ENCODE measurements at places on chromosomes 5 and 9. TPM values are rescaled to one million over a fixed set of nuclear protein-coding genes. Genes with fewer than 3 reads are reported as not detected.

Gene CACNA1B
- total RNA-seq: not detected

Gene FOXD4
- 0.22 TPM for total RNA-seq

Gene GRAMD2B
- 10.4 TPM for total RNA-seq

Gene DDX4
- not detected for total RNA-seq

GRCh38 chr9:83701769-83702168, 6.0 kb downstream of the UBQLN1 start:
- DNase-seq: no peak
- no peak overlapping the region for H3K27ac ChIP-seq
- H3K4me3 ChIP-seq: no peak overlapping the region

GRCh38 chr9:71697882-71698281, 70.4 kb downstream of the CEMIP2 start:
- no peak overlapping the region for H3K27ac ChIP-seq
- peaks cover 31% of the 10 kb centered on the region for H3K36me3 ChIP-seq
- DNase-seq: no peak
- H3K4me1 ChIP-seq: no peaks in the 10 kb centered on the region
- no peaks in the 10 kb centered on the region for H3K27me3 ChIP-seq

DNA sequence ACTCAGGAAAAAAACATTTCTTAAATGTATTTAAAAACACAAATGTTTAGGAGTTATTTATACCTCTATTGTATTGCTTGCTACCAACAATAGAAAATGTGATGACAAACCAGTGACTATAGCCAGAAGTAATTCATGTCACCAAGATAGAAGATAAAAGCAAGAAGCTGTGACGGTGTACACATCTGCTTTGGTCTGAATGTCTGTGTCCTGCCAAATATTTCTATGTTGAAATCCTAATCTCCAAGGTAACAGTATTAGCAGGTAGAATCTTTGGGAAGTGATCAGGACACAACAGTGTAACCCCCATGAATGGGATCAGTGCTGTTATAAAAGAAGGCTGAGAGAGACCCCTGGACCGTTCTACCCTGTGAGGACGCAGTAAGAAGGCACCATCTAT, 74.7 kb downstream of the CEMIP2 start:
- H3K36me3 ChIP-seq: peaks cover 32% of the 10 kb centered on the region
- H3K27me3 ChIP-seq: no peaks in the 10 kb centered on the region
- H3K4me3 ChIP-seq: no peak overlapping the region

Gene TMEM167A
- total RNA-seq: 93.6 TPM

DNA sequence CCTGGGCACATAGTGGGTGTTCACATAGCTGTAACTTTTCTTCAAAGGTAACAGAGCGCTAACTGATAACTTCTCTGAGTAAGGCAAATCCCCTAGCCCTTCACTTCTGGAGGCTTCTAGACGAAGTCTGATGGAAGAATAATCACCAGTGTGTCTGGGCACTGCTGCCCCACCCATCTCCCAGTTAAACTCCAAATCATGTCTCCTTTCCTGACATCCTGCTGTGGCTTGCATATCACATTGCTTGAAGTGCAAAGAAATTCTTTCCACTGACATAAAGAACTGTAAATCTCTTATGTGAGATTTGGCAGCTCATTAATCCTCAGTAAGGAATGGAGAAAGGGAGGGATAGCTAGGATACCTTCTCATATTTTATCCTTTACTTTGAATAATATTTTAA, 74.6 kb downstream of the MARCHF11 start:
- DNase-seq: no peak
- H3K4me3 ChIP-seq: no peak overlapping the region
- no peaks in the 10 kb centered on the region for H3K27me3 ChIP-seq
- H3K27ac ChIP-seq: no peak overlapping the region
- no peaks in the 10 kb centered on the region for H3K4me1 ChIP-seq
- no peaks in the 10 kb centered on the region for H3K36me3 ChIP-seq

Gene PHYHD1
- total RNA-seq: not detected

- no peak for DNase-seq
- no peaks in the 10 kb centered on the region for H3K36me3 ChIP-seq
- no peaks in the 10 kb centered on the region for H3K27me3 ChIP-seq
- peaks cover 6% of the 10 kb centered on the region for H3K4me1 ChIP-seq
- H3K4me3 ChIP-seq: no peak overlapping the region
- H3K27ac ChIP-seq: no peak overlapping the region
Observed at GRCh38 chr9:15240927-15241326, 66.1 kb downstream of the TTC39B start.

Gene PCDHGA8
- not detected for total RNA-seq

DNA sequence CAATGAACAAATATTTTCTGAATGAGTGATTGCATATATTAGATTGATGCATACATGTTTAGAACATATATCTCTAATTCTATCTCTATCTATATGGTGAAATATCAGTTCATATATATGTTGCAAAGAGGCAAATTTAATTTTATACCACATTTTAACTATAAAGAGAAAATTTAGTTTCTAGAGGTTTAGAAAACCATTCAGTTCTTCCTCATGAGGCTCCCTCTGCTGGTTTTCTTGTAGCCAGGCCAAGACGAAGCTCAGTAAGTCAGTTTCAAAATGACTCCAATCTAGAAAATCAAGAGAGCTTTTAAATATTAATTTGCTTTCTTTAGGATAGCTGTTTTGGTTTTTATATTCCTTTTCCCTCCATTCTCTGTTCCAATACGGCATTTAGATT, 312.1 kb downstream of the TMEM232 start:
- no peak overlapping the region for H3K4me3 ChIP-seq

DNA sequence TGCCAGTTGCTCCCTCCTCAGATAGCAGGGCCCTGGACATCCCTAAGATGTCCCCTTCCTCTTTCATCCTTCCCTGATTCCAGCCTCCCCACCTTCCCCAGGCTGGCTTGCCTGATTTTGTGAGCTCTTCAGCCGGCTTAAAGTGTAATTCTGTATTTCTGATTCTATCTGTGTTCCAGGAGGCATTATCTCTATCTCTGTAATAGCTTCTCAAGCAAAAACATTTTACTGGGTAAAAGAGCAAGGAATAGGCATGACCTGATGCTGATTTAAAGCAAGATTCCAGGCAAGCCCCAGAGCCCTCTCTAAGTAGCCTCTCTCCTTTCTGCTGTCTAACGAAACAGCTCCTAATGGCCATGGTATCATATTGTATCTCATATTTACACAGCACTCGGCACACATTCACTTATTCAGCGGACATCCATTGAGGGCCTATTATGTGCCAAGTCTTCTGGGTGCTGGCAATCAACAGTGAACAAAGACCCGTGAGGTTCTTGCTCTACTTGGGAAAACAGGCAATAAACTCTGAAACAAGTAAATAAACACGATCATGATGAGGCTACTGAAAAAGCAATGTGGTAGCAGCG, 100.9 kb upstream of the MSX2 start:
- H3K4me3 ChIP-seq: no peak overlapping the region
- H3K36me3 ChIP-seq: no peaks in the 10 kb centered on the region
- H3K27ac ChIP-seq: no peak overlapping the region

DNA sequence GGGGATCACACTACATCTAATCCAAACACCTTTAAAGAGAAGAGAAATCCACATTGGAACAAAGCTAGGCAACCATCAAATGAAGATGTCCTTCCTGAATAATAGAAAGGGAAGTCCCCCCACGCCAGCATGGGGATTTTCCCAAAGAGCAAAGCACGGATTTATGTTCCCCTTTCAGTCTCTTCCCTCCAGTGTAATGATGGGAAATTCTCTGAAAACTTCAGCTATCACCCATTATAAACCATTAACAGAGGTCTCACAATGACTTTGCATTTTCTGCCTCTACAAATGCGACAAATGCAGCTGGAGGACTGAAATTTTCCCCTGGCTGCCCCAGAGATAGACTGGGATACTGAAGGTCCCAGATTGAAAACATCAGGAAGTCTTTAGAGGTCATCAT, 368.7 kb downstream of the EFNA5 start:
- no peak for DNase-seq
- H3K27ac ChIP-seq: no peak overlapping the region
- no peaks in the 10 kb centered on the region for H3K4me1 ChIP-seq
- no peaks in the 10 kb centered on the region for H3K27me3 ChIP-seq
- H3K4me3 ChIP-seq: no peak overlapping the region

Gene ADAMTSL1
- total RNA-seq: not detected

DNA sequence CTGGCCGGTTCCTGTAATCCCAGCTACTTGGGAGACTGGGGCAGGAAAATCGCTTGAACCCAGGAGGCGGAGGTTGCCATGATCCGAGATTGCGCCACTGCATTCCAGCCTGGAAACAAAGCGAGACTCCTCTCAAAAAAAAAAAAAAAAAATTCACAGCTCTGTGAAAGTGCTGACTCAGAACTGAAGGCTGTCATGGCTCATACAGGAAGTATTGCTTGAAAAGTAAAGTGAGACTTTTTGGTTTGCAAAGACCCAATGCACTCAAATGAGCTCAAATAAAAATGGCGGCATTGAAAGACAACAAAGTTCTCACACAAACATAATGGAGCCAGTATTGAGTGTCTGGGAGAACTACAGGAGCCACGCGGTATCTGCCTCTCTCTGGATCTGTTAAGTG, 202.1 kb downstream of the FBXL7 start:
- H3K36me3 ChIP-seq: no peaks in the 10 kb centered on the region
- no peaks in the 10 kb centered on the region for H3K27me3 ChIP-seq
- H3K4me3 ChIP-seq: no peak overlapping the region

Gene FLT4
- 8.2 TPM for total RNA-seq

Gene MARCHF11
- not detected for total RNA-seq

Gene CYSTM1
- total RNA-seq: 17.3 TPM

DNA sequence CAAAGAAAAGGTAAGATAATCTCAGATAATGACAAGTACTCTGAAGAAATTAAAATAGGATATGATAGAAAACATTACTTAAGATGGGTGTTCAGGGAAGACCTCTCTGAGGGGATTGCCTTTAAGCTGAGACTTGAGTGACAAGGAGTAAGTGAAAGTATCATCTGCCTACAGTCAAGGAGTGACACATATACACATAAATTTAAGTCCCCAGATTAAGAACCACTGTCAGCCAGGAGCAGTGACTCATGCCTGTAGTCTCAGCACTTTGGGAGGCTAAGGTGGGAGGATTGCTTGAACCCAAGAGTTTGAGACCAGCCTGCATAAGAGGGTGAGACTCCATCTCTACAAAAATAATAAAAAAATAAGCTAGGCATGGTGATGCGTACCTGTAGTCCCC, 19.7 kb upstream of the ANKHD1 start:
- H3K4me1 ChIP-seq: no peaks in the 10 kb centered on the region
- no peak for DNase-seq
- H3K36me3 ChIP-seq: no peaks in the 10 kb centered on the region
- H3K27me3 ChIP-seq: no peaks in the 10 kb centered on the region
- H3K27ac ChIP-seq: no peak overlapping the region
- no peak overlapping the region for H3K4me3 ChIP-seq

- H3K27me3 ChIP-seq: no peaks in the 10 kb centered on the region
- no peak overlapping the region for H3K4me3 ChIP-seq
- no peaks in the 10 kb centered on the region for H3K4me1 ChIP-seq
Observed at GRCh38 chr5:142640316-142641005, 45.4 kb downstream of the FGF1 start.

Gene IFNA16
- total RNA-seq: not detected

- no peak overlapping the region for H3K27ac ChIP-seq
- H3K36me3 ChIP-seq: no peaks in the 10 kb centered on the region
- H3K27me3 ChIP-seq: no peaks in the 10 kb centered on the region
- no peaks in the 10 kb centered on the region for H3K4me1 ChIP-seq
- no peak overlapping the region for H3K4me3 ChIP-seq
Observed at GRCh38 chr9:70556771-70557170, 142.3 kb upstream of the KLF9 start.

DNA sequence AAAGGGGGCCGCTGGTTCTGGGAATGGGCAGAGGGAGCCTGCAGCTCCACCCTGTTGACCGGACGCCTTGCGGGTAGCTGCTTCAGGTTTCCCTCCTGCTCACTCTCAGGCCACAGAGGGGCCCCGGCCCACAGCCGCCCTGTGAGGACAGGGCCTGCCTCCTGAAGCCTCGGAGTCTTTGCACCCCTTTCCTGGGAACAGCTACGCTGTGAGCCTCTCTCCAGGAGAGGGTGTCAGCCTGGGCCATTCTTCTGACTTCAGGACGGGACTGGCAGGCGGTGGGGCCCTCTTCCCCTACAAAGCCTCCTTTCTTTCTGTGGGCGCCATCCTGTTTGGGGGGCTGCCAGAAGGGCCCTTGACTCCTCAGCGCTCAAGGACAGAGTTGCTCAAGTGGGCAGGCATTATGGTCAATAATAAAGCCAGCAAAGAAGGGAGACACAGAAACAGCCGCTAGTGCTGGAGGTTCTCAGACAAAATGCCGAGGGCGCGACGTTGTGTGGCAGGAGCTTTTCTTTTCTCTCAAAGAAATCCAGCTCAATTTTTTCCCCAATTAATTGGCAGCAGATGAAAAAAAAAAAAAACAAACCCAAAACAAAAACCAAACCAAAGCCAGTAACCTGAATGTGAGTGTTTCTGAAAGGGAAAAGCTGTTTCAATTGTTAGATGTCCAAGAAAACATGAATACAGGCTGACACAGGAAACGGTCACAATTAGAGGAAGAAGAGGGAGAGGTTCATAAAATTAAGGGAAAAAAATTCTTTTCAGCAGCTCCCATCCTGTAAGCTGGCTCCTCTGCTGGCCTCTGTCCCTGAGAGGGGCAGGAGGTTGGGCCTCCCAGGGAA, 12.8 kb upstream of the SLC25A51 start:
- no peak for DNase-seq
- H3K27ac ChIP-seq: no peak overlapping the region
- no peak overlapping the region for H3K4me3 ChIP-seq
- H3K36me3 ChIP-seq: no peaks in the 10 kb centered on the region
- H3K27me3 ChIP-seq: no peaks in the 10 kb centered on the region

DNA sequence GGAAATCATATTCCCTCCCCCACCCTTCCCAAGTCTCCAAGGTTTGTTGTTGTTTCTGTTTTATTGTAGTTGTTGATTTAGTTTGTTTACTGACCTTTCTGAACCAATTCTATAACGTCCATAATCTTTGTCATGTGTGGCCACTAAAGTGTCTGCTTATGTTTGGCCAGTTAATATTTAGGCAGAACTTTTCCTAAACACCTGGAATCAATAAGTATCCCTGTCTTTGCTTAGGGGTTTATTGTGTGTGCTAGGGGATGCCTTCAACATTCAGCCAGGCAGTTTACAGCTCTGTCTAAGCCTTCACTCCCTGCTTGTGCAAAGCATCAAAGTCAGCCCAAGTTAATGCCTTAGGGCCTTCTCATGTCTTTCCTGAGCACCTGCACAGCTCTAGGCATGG, 16.9 kb upstream of the LECT2 start:
- peaks cover 4% of the 10 kb centered on the region for H3K27me3 ChIP-seq
- no peak for DNase-seq
- no peak overlapping the region for H3K4me3 ChIP-seq
- H3K36me3 ChIP-seq: no peaks in the 10 kb centered on the region

DNA sequence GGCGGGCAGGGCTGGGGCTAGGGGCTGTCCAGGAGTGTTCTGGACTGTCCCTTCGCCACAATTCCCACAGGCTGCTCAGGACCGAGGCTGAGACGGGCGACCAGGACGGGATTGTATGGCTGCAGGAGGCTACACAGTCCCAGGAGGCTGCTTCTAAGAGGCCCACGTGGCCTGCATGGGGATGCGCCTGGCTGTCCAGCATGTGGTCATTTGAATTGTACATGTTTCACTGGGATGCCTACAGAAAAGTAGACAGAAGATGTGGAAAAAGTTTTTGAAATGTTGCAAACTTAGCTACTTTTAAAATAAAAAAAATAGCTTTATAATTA, 32.6 kb upstream of the SPTLC1 start:
- no peaks in the 10 kb centered on the region for H3K4me1 ChIP-seq
- H3K27ac ChIP-seq: peak overlapping the region; percentile 38
- no peaks in the 10 kb centered on the region for H3K27me3 ChIP-seq
- no peaks in the 10 kb centered on the region for H3K36me3 ChIP-seq
- DNase-seq: no peak

Gene FOXI1
- not detected for total RNA-seq

GRCh38 chr5:74183041-74183440, 457.5 kb downstream of the ENC1 start:
- H3K27ac ChIP-seq: no peak overlapping the region
- H3K4me3 ChIP-seq: no peak overlapping the region
- H3K27me3 ChIP-seq: no peaks in the 10 kb centered on the region
- no peaks in the 10 kb centered on the region for H3K4me1 ChIP-seq
- DNase-seq: no peak

All from CD8-positive, alpha-beta memory T cell (primary cell).